HAP-1 (cell line): ENCODE measurements at places on chromosomes 7 and 10.

- DNase-seq: no peak
Measured at GRCh38 chr10:31864834-31865518, 63.7 kb downstream of the ARHGAP12 start.

DNA sequence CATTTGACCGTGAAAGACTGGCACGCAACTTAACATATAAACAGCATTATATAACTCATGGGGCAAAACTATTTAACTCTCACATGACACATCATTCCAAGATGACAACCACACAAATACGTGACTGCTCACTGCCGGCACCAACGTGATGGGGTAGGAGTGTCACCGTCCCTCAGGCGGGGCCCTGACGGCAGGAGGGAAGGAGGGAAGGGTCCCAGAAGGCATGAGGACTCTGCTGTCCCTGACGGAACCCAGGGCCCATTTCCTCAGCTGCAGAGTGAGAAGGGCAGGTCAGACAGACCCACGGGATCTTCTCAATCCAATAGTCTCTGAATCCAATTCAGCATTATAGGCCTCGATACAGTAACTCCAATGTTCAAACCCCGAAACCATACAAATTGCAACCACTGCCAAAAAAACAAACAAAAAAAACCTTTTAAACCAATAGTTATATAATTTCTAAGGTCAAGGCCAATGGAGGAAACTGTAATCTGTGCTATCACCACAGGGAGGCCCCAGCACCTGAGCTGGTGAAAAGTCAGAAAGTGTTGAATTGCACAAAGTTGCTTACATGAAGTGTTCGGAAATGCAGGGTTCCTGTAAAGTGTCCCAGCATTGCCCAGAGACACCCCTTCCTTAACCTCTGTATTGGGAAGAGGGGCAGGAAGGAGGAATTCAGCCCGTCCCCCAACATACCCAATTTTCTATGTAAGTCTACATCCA, 137.4 kb downstream of the TNS3 start:
- peak; percentile 13 for DNase-seq

DNA sequence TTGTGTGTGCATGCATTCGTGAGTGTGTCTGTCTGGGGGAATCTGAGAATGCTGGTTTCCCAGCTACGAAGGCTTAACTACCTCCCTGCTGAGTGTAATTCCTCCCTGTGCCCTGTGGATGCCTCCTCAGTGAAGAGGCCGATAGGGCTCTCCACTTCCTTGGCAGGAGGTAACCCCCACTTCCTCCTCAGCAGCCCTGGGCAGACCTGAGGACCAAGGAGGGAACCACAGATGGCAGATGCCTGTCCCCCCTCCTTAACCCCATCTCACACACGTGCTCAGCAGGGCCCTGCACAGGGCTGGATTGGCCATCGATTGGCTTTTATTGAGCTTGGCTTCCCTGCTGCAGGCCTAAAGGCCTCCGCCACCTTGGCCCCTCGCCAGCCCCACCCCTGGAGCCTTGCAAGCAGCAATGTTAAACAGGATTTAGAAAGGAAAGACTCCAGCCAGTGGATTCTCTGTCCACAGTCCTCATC, 45.6 kb upstream of the LRRC4 start:
- DNase-seq: no peak

GRCh38 chr7:151060416-151061212, 1.2 kb downstream of the SLC4A2 start:
- DNase-seq: peak; percentile 51

GRCh38 chr7:150755473-150756099, 18.4 kb downstream of the GIMAP5 start:
- DNase-seq: no peak

DNA sequence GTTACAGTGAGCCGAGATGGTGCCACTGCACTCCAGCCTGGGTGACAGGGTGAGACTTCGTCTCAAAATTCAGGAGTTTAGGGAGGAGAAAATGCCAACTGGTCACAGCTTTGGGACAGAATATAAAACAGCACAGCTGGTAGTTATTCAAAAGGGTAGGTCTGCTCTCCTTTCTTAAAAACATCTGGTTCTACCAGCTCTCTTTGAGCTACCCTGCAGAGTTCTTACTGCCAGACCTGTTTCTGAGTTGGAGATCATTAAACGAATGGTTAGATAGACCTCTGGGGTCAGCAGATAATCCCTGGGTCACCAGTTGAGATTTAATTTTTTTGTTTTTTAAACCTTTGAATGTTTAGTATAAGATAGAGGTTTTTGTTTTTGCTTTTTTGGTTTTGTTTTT, 52.6 kb downstream of the MCU start:
- DNase-seq: no peak

DNA sequence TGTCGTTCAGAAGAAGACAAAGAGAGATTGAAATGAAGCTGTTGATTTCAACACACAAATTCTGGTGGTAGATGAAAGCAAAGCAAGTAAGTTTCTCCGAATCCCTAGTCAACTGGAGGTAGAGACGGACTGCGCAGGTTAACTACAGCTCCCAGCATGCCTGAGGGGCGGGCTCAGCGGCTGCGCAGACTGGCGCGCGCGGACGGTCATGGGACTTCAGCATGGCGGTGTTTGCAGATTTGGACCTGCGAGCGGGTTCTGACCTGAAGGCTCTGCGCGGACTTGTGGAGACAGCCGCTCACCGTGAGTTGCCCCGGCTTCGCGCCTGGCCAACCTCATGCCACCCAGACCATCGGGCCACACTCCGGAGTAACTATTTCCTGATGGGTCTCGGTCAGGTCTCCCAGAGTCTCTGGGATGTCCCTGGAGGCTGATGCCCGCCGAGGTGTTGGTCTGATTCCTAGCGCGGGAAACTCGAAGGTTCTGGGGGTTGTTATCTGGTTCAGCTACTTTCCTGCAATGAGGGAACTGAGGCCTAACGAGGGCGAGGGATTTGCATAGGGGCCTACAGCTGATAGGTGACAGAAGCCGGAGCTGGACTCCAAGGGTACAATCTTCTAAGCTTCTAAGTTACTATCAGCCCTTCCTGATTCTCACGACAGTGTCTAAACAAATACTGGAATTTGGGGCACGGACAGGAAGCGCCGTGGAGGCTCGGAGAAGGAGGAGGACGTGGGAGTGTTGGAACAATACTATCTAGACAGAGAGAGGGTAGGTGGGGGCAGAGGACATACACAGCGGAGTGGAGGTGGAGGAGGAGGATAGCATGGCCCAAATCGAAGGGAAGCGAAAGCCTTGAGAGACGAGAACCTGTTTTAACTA, at the start of gene RPP30:
RPP30 (plus strand) TSS at position 209 of the 882 bp plus-strand sequence; CDS start at position 222, 13 bp downstream.
- DNase-seq: peak; percentile 87

GRCh38 chr7:157335236-157335635, 1.6 kb upstream of the DNAJB6 start:
- DNase-seq: no peak

GRCh38 chr7:92799446-92800211, 36.7 kb downstream of the CDK6 start:
- DNase-seq: no peak

- no peak for DNase-seq
Measured at GRCh38 chr7:36175886-36176285, 22.8 kb downstream of the EEPD1 start.

GRCh38 chr10:2906974-2907373, 160.4 kb upstream of the PFKP start:
- no peak for DNase-seq

DNA sequence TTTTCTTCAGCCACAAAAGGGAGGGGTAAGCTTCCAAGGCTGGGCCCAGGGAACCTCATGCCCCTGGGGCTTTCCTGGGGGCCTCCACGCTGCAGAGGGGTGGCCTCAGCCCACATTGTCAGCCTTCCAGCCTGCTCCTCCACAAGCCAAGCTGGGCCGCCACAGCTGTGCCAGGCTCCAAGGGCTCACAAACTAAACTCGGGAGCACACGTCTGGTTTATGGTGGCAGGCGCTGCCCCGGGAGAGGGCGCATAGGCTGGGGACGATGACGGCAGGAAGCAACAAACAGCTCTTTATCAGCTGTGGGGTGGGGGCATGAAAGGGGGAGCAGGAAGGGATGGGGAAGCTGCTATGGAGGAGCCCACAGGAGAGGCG, 6.3 kb upstream of the CDH23 start:
- DNase-seq: no peak

GRCh38 chr10:26524161-26524896, 86.2 kb downstream of the APBB1IP start:
- no peak for DNase-seq

DNA sequence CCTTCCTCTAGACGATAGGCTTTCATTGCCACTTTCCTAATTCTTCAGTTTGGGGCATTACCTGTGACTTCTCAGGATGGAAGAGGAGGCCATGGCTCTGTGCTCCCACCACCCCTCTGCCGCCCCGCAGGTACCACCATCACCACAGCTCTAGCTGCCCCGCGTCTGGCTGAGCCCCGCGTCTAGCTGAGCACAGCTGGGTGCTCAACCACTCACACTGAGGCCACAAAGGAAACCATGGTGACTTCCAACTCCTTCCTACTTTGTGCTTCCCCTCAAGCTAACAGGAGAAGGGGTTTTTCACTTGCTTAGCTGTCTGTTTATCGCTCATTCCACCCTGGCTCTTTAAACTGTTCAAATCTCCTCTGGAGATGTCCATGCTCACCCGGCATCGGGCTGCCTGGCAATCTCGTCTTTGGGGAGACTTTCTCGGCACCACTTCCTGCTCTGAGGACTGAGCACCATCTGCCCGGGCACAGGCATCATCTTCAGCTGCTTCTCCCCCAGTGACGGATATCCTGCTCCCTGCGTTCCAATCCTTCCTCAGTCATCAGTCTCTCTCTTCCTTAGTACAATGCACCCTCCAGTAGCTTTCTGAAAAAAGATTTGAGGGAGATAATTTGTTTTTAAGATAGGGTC, 59.4 kb downstream of the MAD1L1 start:
- DNase-seq: no peak

DNA sequence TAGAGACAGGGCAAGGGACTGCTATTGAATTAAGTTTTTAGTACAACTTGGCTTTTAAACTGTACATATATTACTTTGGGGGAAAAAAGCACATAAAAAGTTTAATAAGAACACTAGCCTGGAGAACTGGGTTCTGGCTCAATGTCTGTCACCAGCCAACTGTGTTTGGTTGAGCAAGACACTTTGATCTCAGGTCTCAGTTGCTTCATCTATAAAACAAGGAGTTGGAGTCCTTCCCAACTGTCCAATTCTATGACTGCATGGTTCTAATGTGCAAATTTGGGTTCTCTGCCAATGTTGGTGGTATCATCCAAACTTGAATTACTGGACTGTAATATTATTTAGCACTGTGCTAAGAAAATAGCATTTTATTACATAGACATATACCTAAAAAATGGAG, 50.3 kb downstream of the ATXN7L1 start:
- no peak for DNase-seq

DNA sequence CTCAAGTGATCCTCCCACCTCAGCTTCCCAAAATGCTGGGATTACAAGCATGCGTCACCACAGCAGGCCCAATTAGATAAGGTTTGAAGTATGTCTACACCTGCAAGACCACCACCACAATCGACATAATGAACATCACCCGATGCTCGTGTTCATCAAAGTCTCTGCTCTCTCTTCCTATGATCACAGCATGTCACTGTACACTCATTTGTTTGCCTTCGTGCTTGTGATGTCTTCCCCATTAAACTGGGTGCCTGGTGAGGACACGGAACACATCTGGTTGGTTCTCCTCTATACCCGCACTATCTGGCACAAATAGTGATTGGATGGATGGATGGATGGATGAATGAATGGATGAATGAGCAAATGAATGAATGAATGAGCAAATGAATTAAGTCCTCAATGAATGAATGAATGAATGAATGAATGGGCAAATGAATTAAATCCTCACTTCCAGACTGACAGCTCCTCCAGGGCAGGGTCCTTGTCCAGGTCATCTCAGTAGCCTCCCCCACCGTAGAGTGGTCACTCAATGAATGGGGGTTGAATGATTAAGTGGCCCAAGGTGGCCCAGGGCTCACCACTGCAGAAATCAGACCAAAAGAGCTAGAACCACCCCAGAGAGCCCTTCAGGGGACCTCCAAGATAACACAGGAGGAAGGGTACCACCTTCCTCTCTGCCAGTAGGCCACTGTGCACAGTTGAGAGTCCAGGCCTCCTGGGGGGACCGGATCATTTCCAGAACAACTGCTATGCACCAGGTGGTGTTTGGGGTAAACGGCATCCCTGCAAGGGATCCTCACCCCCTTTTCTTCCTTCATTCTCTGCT, 101.9 kb upstream of the TNRC18 start:
- peak; percentile 52 for DNase-seq

- no peak for DNase-seq
Measured at GRCh38 chr10:132130286-132131265, 56.2 kb upstream of the DPYSL4 start.

DNA sequence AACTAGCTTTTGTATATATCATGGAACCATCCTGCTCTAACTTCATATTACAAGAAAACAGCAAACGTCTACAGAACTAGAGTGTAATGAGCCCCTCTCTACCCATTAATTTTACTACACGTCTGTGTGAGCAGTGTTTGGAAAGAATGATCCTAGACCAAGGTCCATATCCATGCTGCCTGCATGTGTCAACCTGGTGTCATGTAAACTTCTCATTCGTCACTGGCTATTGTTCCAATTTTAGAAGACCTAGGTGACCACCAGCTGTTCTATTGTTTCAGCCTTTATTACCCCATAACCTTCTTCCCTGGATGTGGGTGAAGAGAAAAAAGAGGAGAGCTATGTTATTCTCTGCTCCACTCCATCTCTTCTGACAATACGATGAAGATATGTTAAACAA, 77.1 kb downstream of the CREM start:
- no peak for DNase-seq

- DNase-seq: no peak
Measured at GRCh38 chr7:24842449-24843241, 85.4 kb upstream of the GSDME start.

- DNase-seq: no peak
Measured at GRCh38 chr10:47370878-47371277, 13.2 kb downstream of the ZNF488 start.

GRCh38 chr7:17679458-17679857, 260.8 kb downstream of the SNX13 start:
- DNase-seq: peak; percentile 20

DNA sequence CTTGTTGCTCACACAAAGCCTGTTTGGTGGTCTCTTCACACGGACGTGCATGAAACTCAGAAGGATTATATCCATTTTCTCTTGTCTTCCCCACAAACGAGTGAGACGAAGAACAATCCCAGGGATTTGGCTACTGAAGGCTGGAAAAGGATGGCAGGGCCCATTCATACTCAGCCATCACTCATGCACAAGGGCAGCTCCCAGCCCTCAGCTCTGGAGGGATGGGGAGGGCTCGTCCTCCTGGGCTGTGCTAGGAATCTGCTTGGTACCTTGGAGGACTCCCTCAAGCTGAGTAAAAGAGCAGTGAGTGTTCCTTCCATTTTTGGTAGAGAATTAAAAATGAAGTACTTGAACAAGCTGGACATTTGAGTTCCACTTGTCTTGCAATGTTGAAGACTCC, 33.2 kb upstream of the RAB18 start:
- DNase-seq: no peak

DNA sequence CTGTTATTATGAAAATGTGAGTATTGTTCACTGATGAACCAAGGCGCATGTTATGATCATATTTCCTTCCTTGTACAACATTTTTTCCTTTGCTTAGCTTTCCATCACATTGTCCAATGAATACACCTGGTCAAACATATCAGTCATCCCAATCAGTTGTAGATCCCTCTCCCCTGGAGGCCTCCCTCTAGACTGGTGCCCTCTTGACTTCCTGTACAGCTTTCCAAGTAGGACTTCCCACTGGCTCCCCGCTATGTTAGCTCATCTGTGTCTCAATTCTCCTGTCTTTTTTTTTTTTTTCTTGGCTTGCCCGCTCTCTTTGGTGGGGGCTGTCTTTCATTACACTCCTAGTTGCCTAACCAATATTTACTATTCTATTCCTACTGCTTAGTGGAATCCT, 214.2 kb upstream of the NPY start:
- DNase-seq: no peak

- no peak for DNase-seq
Measured at GRCh38 chr7:119254742-119255141, 1018.2 kb upstream of the KCND2 start.

- no peak for DNase-seq
Measured at GRCh38 chr10:123062726-123063125, 53.9 kb downstream of the ACADSB start.
